Hematopoietic multipotent progenitor cell treated with erythropoietin and hydrocortisone succinate and interleukin-3 and kit ligand, for 8 days (in vitro differentiated cells): ENCODE measurements at places on chromosomes 1 and 21.
A peak's percentile ranks its signal among the peaks of the same experiment; 100 is the strongest.

GRCh38 chr1:3003941-3004270 is 17.4 kb upstream of the ACTRT2 start:
- no peak for DNase-seq

DNA sequence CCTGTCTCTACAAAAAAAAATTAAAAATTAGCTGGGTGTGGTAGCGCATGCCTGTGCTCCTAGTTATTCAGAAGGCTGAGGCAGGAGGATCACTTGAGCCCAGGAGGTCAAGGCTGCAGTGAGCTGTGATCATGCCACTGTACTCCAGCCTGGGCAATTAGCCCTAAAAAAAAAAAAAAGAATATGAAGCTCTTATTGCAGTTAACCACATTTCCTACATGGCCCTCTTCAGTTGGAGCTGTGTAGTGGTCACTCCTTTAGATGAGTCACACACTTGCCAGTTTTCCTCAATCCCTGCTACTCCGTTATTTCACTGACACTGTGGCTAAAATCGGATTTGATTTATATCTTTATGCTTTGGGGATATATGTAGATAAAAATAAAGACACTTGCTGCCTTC is 11.8 kb downstream of the NFYC start:
- peak; percentile 22 for DNase-seq

DNA sequence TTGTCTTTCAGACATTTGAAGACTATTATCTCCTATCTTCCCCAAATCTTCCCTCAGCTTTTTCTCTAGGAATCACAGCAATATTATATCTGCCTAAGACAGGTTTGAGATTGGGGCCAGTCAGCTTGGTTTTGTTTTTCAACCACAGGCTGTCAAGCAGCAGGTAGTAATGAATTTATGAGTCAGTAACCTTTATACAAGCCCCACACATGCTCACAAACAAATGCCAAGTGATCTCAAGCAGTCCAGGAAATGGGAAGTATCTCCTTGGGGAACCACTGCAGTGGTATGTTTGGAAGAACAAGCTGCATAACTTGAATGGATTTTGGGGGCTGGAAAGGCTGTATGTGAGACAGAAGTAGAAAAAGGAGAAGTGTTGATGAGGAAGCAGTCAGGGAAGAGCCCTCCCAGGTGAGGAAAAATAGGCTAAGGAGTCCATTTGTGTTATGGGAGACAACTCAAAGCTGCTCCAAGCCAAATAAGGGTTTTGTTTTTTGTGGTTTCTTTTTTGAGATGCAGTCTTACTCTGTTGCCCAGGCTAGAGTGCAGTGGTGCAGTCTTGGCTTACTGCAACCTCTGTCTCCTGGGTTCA is 2.1 kb downstream of the DHDDS start:
- no peak for DNase-seq

GRCh38 chr21:44415073-44416025 is 40.0 kb upstream of the LRRC3 start:
- DNase-seq, result no peak

DNA sequence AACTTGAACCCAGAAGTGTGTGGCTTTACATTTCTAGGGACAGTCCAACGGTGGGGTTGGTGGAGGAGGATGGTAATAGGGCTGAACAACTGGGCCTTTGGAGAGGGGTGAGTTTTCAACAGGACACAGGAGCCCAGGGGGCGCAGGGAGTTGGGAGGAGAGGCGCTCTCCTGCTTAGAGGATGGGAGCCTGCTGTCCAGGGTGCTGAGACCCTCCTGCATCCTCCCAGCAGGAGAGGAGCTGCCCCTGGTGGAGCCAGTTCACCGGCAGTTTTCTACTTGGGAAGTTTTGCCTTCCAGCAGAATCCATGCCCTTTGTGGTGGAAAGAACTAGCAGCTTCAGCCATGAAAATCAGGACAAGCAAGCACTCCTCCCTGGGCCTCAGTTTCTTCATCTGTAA is 8.6 kb downstream of the KCNC4 start:
- DNase-seq, result no peak

DNA sequence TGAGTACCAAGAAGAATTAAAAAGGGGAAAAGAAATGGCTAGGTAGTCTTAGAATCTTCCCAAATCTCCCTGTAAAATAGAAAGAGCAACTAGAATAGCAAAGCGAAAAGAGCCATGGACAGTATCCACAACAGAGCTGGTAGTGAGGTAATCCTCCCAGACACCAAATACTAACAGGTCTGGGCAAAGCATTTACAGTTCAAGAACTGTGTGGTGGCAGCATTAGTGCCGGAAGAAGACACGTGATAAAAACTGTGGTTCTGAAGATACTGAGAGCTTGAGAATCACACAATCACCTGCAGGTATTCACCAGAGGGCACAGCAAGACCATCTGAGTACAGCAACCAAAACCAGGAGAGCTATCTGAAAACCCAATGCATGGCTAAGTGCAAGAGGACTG is 31.8 kb upstream of the OLIG2 start:
- DNase-seq, result no peak

DNA sequence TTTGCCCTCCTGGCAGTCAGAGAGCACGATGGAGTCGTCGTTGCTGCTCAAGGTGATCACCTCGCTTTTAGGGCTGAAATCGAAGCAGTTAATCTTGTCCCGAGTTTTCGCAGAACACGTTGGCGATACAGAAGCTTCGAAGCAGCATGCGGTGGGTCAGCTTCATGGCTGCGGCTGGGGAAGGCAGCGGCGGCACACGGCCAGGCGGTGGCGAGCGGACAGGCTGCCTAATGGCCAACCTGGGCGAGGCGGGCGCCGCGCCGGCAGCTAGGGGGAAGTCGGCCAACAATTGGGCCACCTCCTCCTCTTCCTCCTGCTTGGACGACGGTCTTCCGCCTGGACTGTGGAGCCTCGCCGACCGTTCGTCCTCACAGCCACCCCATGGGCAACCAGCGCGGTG is 34.8 kb downstream of the CDC7 start:
- no peak for DNase-seq

GRCh38 chr1:206955476-206956451 is 9.5 kb upstream of the PIGR start:
- no peak for DNase-seq

GRCh38 chr1:187838335-187839293 is 1009.9 kb downstream of the PLA2G4A start:
- DNase-seq, result no peak

DNA sequence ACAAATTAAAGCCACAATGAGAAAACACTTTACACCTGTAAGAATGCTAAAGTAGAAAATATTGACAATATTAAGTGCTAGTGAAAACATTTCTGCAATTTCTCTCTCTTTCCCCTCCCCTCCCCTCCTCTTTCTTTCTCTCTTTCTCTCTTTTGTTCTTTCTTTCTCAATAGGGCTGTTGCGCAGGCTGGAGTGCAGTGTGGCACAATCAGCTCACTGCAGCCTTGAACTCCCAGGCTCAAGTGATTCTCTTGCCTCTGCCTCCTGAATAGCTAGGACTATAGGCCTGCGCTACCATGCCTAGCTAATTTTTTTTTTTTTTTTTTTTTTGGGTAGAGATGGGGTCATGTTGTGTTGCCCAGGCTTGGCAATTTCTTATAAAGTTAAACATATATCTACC is 5.9 kb upstream of the SHISAL2A start:
- DNase-seq, result no peak

- no peak for DNase-seq
These were observed 6.5 kb downstream of the NBL1 start for GRCh38 chr1:19650416-19651140.

DNA sequence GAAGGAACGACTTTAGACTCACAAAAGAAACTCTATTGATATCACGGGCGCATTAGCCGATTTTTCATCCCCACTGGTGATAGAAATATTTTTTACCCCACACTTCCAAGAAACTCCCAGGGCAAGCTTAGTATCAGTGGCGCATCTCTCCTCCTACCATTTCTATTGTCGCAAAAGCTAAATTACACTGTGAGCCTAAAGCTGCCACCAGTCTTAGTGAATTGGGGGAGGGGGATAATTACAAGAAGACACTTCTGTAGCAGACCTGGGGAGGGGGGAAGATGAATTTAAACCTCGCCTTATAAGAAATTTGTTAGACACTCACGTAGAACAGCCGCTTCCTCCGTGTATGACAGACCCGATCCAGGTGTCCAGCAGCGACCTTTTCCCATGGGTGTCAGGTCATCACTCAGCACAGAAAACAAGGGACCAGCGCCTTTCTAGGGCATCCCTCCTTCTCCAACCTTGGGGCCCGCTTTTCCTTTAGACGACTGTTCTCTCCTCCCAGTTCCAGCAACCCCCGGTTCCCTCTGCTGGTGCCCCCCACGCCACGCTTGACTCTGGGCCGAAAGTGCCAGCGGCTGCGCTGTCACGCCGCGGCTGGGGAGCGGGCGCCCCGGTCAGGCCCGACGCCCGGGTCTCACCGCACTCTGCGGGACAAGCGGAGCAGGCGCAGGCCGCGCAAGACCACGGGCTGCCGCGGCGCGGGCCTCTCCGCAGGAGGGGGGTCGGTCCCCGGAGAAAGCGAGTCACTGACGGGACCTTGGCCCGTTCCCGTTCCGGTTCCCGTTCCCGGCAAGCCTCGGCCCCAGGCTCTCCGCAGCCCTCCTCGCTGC is 821 bp downstream of the PHC2 start:
- DNase-seq, result peak; percentile 27

DNA sequence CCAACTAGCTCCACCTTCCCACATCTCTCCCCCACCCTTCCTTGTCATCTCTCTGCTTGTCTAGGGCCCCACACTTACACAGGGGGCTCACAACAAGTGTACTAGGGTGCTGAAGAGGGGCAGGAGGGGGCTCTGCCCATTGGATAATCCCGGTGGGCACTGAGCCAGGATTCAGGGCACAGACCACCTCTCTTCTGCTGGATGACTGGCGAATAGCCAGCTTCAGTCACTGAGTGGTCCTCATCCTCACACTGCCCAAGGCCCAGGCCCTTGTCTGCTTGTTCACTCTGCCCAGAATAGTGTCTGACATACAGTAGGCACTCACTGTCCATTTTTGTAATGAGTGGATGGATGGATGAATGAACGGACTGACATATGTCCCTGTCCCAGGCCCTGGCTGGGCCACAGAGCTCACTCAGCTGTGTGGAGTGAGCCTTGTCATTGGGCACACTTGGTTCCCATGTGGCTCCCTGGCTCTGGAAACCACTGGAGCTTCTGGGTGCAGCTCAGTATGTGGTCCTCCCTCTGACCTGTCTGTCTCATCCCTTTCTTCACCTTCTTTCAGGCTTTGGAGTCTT is 36.6 kb downstream of the FOXO6 start:
- DNase-seq, result no peak

DNA sequence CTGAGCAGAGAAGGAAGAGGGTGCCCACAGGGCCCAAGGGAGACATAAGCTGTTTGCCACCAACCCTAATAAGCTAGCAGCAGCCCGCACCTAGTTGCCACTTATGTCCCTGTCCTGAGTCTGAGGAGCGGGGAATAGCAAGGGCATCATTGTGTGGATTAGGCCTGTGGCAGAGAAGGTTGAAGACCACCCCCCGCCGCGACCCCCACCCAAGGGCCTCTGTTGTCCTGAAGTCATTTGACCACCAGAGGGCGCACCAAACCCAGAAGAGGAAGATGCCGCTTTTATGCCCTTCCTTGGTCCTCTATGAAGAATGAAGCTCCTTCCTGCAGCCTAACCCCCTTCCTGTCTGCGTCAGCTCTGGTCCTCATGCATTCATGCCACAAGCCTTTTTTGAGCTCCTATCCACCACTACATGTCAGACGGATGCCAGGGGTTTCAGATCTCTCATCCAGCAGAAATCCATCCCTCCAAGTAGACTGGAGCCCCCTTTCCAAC is 16.6 kb downstream of the RHBG start:
- DNase-seq, result peak; percentile 66

DNA sequence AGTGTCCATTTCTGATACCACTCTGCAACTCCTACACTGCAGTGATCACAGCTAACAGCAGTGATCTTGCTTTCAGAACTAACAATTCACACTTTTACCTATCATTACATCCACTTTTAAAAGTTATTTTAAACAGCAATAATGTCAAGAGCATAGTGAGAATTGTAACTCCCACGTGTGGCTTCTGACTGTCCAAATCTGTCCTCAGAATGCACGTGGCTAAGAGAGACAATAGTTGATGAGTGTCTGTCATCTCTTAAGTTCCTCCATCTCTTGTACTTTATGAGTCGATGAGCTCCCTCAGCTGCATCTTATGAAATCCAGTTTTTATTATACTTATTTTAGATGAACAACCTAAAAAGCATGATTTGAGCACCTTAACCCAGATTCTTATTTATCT is 16.5 kb upstream of the CFHR5 start:
- no peak for DNase-seq

DNA sequence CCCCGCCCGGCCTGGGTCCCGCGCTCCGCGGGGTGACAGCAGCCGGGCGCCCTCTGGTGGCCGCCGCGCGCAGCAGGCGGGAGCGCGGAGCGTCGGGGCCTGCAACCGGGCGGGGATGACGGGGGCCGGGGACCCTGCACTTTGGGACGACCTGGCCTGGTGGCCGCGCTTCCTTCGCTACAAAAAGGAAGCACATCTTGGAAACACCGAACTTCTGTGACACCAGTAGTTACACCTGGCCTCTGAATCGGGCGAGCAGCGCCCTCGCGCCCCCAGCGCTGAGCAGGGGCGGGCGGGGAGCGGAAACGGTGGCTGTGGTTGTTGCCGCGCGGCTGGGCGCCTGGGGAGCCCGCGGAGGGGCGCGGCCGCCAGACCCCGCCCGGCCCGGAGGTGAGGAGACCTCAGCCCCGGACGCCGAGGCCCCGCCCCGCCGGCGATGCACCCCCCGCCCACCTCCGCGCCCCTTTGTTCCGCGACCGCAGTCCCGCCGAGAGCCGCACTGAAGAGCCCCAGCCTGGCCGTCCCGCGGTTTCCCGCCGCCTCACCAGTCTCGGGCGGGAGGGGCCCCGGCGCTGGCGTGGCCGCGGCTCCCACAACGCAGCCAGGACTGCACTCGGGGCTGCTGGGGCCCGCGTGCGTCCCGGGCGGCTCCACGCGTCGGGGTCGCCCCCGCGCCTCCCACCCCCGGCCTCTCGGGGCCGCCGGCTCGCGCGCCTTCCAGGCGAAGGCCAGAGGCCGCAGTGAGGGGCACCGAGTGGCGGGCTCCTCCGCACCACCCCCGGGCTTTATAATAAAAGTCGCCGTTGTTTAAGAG is 59.3 kb downstream of the H3-3A start:
- DNase-seq, result peak; percentile 62

- no peak for DNase-seq
These were observed 99.4 kb downstream of the TEX35 start for GRCh38 chr1:178612261-178612660.

DNA sequence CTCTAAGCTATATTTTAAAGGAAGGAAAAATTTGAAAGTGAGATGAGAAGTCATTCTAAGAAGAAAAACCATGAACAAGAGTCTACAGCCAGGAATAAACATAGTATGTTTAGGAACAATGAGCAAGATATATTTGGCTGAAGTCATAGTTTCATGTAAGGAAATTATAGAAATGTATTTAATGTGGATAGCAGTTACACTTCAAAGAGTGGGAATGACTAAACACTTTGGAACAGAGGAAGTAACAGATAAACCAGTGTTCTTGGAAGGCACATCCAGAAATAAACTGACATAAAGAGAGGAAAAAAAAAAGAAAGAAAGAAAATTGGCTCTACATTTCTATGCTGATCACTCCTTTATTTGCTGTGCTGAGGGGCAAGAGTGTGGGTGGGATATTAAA is 18.0 kb downstream of the C8A start:
- no peak for DNase-seq

- peak; percentile 32 for DNase-seq
These were observed 76.5 kb upstream of the BTG3 start for GRCh38 chr21:17688912-17689874.
